ENCODE measurements at places on chromosomes 7 and 10. TPM values are rescaled to one million over a fixed set of nuclear protein-coding genes. Genes with fewer than 3 reads are reported as not detected.

- no peak for DNase-seq
Observed at GRCh38 chr7:121330053-121330833, 1.4 kb downstream of the WNT16 start.

GRCh38 chr10:113028456-113029440 lies 78.7 kb downstream of the TCF7L2 start:
- no peak for DNase-seq

- no peak for DNase-seq
Observed at GRCh38 chr7:92061154-92061553, 73.1 kb downstream of the CYP51A1 start.

Gene PKD2L1
- not detected for total RNA-seq

Gene TEX47
- not detected for total RNA-seq

Gene DPP6
- not detected for total RNA-seq

Measured in activated naive CD4-positive, alpha-beta T cell treated with anti-CD3 and anti-CD28 coated beads, Interleukin-2, amount 50 U/mL, for 72 hours (primary cell).